Fibroblast of lung (primary cell): ENCODE measurements at places on chromosomes 11 and 22.
A peak's percentile ranks its signal among the peaks of the same experiment; 100 is the strongest.

GRCh38 chr11:122663764-122664163 is 8.2 kb downstream of the UBASH3B start:
- H3K27ac ChIP-seq = no peak overlapping the region
- H3K27me3 ChIP-seq = no peaks in the 10 kb centered on the region
- no peaks in the 10 kb centered on the region for H3K36me3 ChIP-seq
- H3K4me1 ChIP-seq = peaks cover 13% of the 10 kb centered on the region

- no peak overlapping the region for H3K27ac ChIP-seq
- no peak for DNase-seq
- no peaks in the 10 kb centered on the region for H3K27me3 ChIP-seq
Observed at GRCh38 chr22:31923136-31923535, 21.2 kb upstream of the YWHAH start.

GRCh38 chr11:2860636-2861035 is 24.9 kb downstream of the CDKN1C start:
- no peaks in the 10 kb centered on the region for H3K4me1 ChIP-seq
- peaks cover 21% of the 10 kb centered on the region for H3K27me3 ChIP-seq
- peak; percentile 52 for DNase-seq
- H3K36me3 ChIP-seq = no peaks in the 10 kb centered on the region
- H3K4me3 ChIP-seq = no peak overlapping the region

DNA sequence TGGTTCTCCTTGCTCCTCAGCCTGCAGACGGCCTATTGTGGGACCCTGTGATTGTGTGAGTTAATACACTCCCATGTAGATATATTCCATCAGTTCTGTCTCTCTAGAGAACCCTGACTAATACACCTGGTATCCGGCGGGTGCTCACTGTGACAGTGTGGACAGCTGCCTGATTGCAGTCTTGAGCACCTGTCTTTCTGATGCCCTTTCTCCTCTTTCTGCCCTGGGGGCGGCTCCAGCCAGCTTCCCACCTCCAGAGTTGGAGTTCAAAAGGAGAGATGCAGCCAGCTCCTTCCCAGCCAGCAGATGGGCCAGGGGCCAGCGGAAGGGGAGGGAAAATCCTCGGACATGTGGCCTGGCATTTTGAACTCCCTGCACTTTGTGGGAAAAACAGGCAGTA is 15.0 kb downstream of the SMIM38 start:
- H3K36me3 ChIP-seq = no peaks in the 10 kb centered on the region
- no peak overlapping the region for H3K4me3 ChIP-seq
- no peak overlapping the region for H3K27ac ChIP-seq
